NCI-H526 treated with DMSO at 0.1 percent for 48 hours (cell line): ENCODE measurements at places on chromosomes 6 and 20.

DNA sequence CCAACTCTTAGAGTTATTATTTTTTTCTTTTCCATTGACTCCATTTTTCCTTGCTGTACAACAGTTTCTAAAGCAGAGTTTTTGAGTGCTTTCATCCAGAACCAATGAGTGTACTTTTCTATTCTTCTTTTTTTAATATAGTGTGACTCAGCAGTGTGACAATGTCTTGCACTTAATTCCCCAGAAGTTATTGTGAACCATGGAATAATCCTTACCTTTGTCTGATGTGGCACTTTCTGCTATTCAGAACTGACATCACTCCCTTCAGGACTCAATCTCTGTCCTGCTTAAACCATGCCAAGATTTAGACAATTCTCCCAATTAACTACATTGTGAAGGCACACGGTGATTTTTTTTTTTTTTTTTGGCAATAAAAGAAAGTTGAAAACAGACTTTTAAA is 41.5 kb downstream of the GRIK2 start:
- no peak for DNase-seq

GRCh38 chr6:148649454-148649963 is 97.3 kb upstream of the UST start:
- no peak for DNase-seq

GRCh38 chr6:81075974-81076373 is 676.5 kb downstream of the TENT5A start:
- DNase-seq = no peak

- DNase-seq = no peak
These were observed 15.3 kb downstream of the AFDN start for GRCh38 chr6:167841981-167842380.
